ENCODE measurements at places on chromosomes 7 and 10. TPM values are rescaled to one million over a fixed set of nuclear protein-coding genes. Genes with fewer than 3 reads are reported as not detected.

- no peak for DNase-seq
These were observed 12.2 kb downstream of the PPA1 start for GRCh38 chr10:70221030-70221429.

GRCh38 chr7:91720260-91720937 lies 160.1 kb downstream of the MTERF1 start:
- no peak for DNase-seq

DNA sequence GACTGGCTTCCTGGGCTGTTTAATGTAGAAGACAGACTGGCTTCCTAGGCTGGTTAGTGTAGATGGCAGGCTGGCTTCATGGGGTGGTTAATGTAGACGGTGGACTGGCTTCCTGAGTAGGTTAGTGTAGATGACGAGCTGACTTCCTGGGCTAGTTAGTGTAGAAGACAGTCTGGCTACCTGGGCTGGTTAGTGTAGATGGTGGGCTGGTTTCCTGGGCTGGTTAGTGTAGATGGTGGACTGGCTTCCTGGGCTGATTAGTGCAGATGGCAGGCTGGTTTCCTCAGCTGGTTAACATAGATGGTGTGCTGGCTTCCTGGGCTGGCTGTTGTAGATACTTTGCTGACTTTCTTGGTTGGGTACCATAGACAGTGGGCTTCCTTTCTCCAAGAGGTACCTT lies 122.9 kb upstream of the PPP2R2D start:
- no peak for DNase-seq

- DNase-seq: no peak
These were observed 68.0 kb upstream of the ELMO1 start for GRCh38 chr7:37516664-37517063.

- DNase-seq: no peak
These were observed 1106.2 kb downstream of the NRG3 start for GRCh38 chr10:82981137-82981723.

- DNase-seq: no peak
These were observed at the start of gene MICALL2 for GRCh38 chr7:1458683-1459511. TSS of gene MICALL2 (minus strand) at chr7:1459470. CDS start at chr7:1459326, 144 bp downstream.

The FAM13C gene
- total RNA-seq: not detected
